ENCODE measurements at places on chromosomes 11 and 22. TPM values are rescaled to one million over a fixed set of nuclear protein-coding genes. Genes with fewer than 3 reads are reported as not detected.

- DNase-seq = no peak
Measured at GRCh38 chr11:31422703-31423102, 53.0 kb downstream of the DNAJC24 start.

Gene SRSF8
- total RNA-seq = 42.2 TPM

Gene TSSK2
- not detected for total RNA-seq

DNA sequence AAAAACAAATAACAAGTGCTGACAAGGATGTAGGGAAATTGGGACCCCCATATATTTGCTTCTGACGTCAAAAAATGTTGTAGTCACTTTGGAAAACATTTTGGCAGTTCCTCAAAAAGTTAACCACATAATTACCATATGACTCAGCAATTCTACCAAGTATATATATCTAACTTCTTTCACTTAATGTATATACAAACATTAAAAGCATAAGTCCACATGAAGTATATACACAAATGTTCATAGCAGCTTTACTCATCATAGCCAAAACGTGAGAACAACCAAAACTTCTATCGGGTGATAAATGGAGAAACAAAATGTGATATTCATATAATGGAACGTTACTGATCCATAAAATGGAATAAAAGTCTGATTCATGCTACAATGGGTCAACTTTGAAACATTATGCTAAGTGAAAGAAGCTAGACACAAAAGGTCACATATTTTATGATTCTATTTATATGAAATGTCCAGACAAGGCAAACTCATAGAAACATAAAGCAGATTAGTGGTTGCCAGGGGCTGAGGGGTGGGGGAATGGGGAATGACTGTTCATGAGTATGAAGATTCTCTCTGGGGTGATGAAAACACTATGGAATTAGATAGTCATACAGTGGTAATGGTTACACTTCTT lies 48.7 kb upstream of the TEAD1 start:
- DNase-seq = no peak

- DNase-seq = no peak
Measured at GRCh38 chr11:28315440-28315839, 207.3 kb downstream of the METTL15 start.

- no peak for DNase-seq
Measured at GRCh38 chr11:22703040-22703439, 36.6 kb downstream of the GAS2 start.

Gene MYO7A
- 3.6 TPM for total RNA-seq

Gene SYTL2
- 36.5 TPM for total RNA-seq

DNA sequence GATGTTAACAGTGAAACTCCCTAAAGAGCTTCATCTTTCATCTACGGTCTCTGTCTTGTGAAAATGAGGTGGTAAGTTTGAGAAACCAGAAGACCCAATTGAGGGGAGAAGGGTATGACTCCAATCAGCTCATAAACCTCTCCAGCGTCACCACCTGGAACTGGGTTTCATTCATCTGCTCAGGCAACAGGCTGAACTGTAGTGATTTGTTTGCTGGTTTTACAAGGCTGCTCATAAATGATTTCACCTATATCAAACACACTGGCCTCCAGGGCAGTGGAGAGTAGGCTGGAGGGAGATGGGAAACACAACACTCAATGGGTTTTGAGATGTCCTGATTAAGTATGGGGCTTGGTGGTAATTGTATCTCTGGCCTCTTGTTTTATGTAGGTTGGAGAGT lies 79.0 kb downstream of the EFCAB6 start:
- DNase-seq = no peak

All from upper lobe of right lung (tissue), 1 donor.